ENCODE measurements at places on chromosomes 12 and 14.
A peak's percentile ranks its signal among the peaks of the same experiment; 100 is the strongest.

- no peak for DNase-seq
Measured at GRCh38 chr12:95096852-95097251, 23.4 kb upstream of the NR2C1 start.

- no peak for DNase-seq
Measured at GRCh38 chr12:28063355-28063880, 90.9 kb upstream of the PTHLH start.

DNA sequence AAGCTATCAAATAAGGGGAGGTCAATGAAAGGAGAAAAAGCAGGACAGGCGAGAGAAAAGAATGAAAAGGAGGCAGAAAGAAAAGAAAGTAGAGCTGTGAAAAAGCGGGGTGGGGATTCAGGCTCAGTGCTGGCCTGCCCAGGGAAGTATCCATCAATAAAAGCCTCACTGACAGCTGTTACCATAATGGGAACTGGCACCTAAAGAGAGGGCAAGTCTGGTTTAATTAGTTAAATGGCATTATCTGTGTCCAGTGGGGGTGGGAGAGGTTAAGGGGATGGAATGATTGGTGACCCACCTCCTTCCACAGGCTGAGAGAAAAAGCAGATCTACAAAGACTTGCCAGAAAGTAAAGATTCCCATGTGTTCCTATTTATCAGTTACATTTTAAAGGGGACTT, 7.4 kb downstream of the SALL2 start:
- no peak for DNase-seq

GRCh38 chr12:71872401-71872800, 32.8 kb downstream of the TBC1D15 start:
- DNase-seq, result no peak

GRCh38 chr12:28027947-28028724, 55.6 kb upstream of the PTHLH start:
- DNase-seq, result no peak

GRCh38 chr14:76133103-76133502, 18.6 kb upstream of the GPATCH2L start:
- DNase-seq, result peak; percentile 46

GRCh38 chr12:46933947-46934346, 108.2 kb upstream of the SLC38A4 start:
- DNase-seq, result peak; percentile 59

- DNase-seq, result no peak
Measured at GRCh38 chr12:46945591-46945990, 119.8 kb upstream of the SLC38A4 start.

Measured in muscle of arm (tissue), 14 donors.